Osteoblast (primary cell): ENCODE measurements at places on chromosomes 11 and 22. TPM values are rescaled to one million over a fixed set of nuclear protein-coding genes. Genes with fewer than 3 reads are reported as not detected.

MAFF gene
- 16.5 and 22.4 TPM in 2 replicates for total RNA-seq

GRCh38 chr11:110984147-110984546 is 261.4 kb upstream of the POU2AF2 start:
- no peak for DNase-seq

- DNase-seq, result peak; percentile 97
These were observed at the start of gene SLC25A17 for GRCh38 chr22:40818747-40819598. Gene SLC25A17, minus strand, starts transcription at chr22:40819346. Its CDS starts 98 bp downstream, at chr22:40819248.

GRCh38 chr11:124793466-124794278 is 6.5 kb downstream of the MSANTD2 start:
- peak; percentile 75 for DNase-seq

DNA sequence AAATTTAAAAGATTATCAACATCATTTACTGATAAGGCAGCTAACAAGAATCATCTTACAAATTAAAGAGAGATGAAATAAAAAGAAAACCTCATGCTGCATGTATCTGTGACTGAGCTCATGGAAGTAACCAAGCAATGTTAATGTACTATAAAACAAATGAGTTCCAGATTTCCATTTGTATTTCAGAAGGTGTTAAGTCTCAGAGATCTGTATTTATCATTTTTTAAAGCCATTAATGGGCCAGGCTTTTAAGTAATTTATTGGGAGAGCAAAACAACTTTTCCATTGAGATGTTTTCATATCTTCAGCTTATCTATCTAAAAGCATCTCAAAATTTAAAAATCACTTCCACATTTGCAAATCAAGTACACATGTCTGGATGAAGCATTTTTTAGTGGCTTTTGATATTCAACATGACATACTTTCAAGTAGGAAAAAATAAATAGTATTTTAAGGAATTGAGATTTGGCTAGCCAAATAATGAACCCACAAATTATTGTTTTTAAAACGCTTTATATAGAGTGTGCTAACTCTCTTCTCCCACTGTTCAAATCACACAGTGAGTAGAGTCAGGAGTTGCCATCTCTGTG is 17.9 kb upstream of the BBOX1 start:
- DNase-seq, result no peak

GRCh38 chr11:75265851-75266531 is 25.4 kb downstream of the TPBGL start:
- DNase-seq, result peak; percentile 85
